WTC11 (cell line): ENCODE measurements at places on chromosomes 1 and 21.

DNA sequence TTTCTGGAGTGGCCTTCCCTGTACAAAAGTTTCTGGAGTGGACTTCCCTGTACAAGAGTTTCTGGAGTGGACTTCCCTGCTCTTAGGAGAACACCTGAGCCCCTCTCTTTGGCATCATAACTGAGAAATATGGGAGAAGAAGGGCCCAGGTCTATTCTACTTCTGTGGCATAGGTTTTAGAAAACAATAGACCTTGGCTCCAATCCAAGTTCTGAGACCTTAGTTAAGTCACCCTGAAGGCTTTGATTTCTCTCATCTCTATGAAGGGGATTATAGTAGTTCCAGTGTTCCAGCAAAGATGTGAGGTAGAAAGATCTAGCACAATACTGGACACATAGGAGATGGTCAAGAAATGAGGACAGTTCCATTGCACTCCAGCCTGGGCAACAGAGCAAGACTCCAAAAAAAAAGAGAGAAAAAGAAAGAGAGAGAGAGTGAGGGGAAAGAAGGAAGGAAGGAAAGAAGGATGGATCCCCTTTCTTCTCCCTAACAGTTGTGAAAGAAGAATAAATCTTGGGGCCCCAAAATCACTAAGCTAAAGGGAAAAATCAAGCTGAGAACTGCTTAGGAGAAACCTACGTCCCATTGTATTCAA, 13.3 kb upstream of the EIF4G3 start:
- H3K27me3 ChIP-seq, result peaks cover 96% of the 10 kb centered on the region
- DNase-seq, result no peak
- H3K36me3 ChIP-seq, result no peaks in the 10 kb centered on the region

- H3K27me3 ChIP-seq, result no peaks in the 10 kb centered on the region
- no peak for DNase-seq
- no peak overlapping the region for H3K4me3 ChIP-seq
- no peaks in the 10 kb centered on the region for H3K36me3 ChIP-seq
- H3K27ac ChIP-seq, result peak overlapping the region; percentile 83
Measured at GRCh38 chr1:6275826-6276782, 15.2 kb upstream of the GPR153 start.

GRCh38 chr21:16863908-16864307, 648.9 kb upstream of the CXADR start:
- no peak overlapping the region for H3K4me3 ChIP-seq
- peaks cover 8% of the 10 kb centered on the region for H3K4me1 ChIP-seq
- H3K27me3 ChIP-seq, result no peaks in the 10 kb centered on the region
- no peaks in the 10 kb centered on the region for H3K36me3 ChIP-seq

GRCh38 chr1:244011271-244011670, 39.8 kb upstream of the ZBTB18 start:
- no peaks in the 10 kb centered on the region for H3K27me3 ChIP-seq
- peaks cover 22% of the 10 kb centered on the region for H3K4me1 ChIP-seq
- H3K36me3 ChIP-seq, result no peaks in the 10 kb centered on the region
- DNase-seq, result no peak
- no peak overlapping the region for H3K27ac ChIP-seq

DNA sequence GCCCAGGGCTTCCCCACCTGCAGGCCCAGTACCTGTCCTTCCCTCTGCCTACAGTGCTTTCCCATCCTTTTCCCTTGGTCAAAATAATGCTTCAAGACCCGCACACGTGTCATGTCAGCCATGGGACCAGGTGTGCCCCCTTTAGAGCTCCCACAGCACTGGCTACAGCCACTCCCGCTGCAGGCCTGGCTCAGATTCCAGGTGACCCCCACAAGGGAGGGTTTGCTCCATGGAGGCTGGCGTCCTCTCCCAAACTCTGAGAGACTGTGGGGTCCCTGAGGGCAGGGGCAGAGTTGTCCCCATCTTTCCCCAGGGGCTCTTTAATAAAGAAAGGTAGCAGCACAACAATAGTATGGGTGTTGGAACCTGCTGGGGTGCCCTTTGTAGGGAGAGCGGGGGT, 66.4 kb upstream of the RUNX3 start:
- H3K4me3 ChIP-seq, result no peak overlapping the region
- H3K27ac ChIP-seq, result no peak overlapping the region
- no peaks in the 10 kb centered on the region for H3K36me3 ChIP-seq
- no peaks in the 10 kb centered on the region; the same call in 1 of the 2 replicates for H3K27me3 ChIP-seq
- no peak for DNase-seq

- no peak overlapping the region for H3K4me3 ChIP-seq
- peak overlapping the region; percentile 86 for H3K27ac ChIP-seq
- DNase-seq, result no peak
- peaks cover 16% of the 10 kb centered on the region for H3K4me1 ChIP-seq
- peaks cover 19% of the 10 kb centered on the region for H3K36me3 ChIP-seq
- H3K27me3 ChIP-seq, result no peaks in the 10 kb centered on the region
Measured at GRCh38 chr21:33412832-33413519, 9.8 kb downstream of the IFNGR2 start.

- no peak overlapping the region for H3K4me3 ChIP-seq
- DNase-seq, result no peak
- H3K4me1 ChIP-seq, result peaks cover 11% of the 10 kb centered on the region
- H3K27ac ChIP-seq, result no peak overlapping the region
- no peaks in the 10 kb centered on the region for H3K36me3 ChIP-seq
- H3K27me3 ChIP-seq, result peaks cover 29% of the 10 kb centered on the region
Measured at GRCh38 chr1:207497941-207498340, 2.0 kb downstream of the CR1 start.

- H3K27ac ChIP-seq, result no peak overlapping the region
- H3K4me1 ChIP-seq, result peaks cover 3% of the 10 kb centered on the region; the same call in 1 of the 2 replicates
- H3K27me3 ChIP-seq, result no peaks in the 10 kb centered on the region
- DNase-seq, result no peak
Measured at GRCh38 chr1:73765551-73766233, 432.3 kb downstream of the LRRIQ3 start.

DNA sequence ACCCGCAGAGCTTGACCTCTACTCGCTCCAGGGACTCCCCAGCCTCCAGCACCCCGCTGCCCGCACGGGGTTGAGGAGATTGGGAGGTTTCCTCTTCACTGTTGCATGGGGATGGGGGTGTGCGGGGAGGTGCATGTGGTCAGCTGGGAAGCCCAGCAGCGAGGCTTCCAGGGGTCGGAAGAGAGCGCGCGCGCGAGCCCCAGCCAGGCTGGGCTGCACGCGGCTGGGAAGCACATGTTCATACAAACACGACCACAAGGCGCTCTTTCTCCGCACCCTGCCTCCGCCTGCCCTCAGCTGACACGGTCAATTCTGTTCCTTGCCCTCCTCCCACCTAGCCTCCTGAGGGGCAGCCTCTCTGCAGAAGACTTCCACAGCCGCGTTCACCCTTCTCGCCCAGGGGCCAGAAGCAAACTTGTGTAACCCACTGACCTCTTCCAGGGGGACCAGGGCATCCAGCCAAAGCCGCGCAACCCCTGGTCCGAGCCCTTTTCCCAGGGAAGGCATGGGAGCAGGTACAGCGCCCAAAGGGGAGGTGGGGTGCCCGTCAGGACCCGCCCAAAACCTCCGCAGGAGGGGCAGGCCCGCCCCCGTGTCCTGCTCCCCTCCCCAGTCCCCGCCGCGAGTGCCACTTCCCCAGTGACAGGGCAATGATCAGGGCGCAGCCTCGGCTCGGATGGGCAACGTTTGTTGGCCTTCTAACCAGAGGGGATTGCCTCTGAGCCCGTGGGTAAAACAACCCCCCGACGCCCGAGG, 1.3 kb downstream of the COL24A1 start:
- no peak overlapping the region for H3K27ac ChIP-seq
- peak; percentile 38 for DNase-seq
- H3K27me3 ChIP-seq, result peaks cover 59% of the 10 kb centered on the region
- H3K4me1 ChIP-seq, result peaks cover 19% of the 10 kb centered on the region
- no peaks in the 10 kb centered on the region for H3K36me3 ChIP-seq
- peak overlapping the region; percentile 74 for H3K4me3 ChIP-seq

- no peak for DNase-seq
- peaks cover 35% of the 10 kb centered on the region for H3K4me1 ChIP-seq
- no peak overlapping the region for H3K4me3 ChIP-seq
Measured at GRCh38 chr1:177800400-177801088, 169.3 kb downstream of the SEC16B start.

- H3K27ac ChIP-seq, result no peak overlapping the region
- H3K36me3 ChIP-seq, result no peaks in the 10 kb centered on the region
- no peak overlapping the region for H3K4me3 ChIP-seq
- no peaks in the 10 kb centered on the region for H3K4me1 ChIP-seq
Measured at GRCh38 chr21:39938086-39938625, 70.9 kb downstream of the PCP4 start.

DNA sequence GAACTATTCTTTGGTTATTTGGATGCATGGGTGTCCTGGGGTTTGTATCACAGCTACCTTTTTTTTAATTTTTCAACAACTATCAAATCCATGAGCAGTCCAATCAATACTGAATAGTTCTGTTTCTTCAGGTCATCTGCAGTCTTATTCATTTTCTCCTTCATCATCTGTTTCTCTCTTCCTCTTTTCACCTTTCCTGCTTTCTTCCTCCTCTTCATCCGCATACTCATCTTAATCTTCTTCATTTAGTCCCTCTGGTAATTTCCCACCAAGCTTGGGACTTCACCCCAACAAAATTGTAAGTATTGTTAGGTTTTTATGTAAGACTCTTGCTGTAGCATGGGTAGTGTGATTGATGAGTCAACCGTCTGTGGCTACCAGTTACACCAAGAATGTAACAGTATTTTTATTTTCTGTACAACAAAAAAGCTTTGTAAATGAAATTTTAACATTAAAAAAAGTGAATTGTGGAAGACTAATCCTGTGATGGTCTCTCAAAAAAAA, 184.1 kb upstream of the RNPC3 start:
- no peaks in the 10 kb centered on the region for H3K27me3 ChIP-seq
- no peak for DNase-seq
- no peaks in the 10 kb centered on the region for H3K36me3 ChIP-seq
- H3K4me3 ChIP-seq, result no peak overlapping the region
- no peak overlapping the region for H3K27ac ChIP-seq

DNA sequence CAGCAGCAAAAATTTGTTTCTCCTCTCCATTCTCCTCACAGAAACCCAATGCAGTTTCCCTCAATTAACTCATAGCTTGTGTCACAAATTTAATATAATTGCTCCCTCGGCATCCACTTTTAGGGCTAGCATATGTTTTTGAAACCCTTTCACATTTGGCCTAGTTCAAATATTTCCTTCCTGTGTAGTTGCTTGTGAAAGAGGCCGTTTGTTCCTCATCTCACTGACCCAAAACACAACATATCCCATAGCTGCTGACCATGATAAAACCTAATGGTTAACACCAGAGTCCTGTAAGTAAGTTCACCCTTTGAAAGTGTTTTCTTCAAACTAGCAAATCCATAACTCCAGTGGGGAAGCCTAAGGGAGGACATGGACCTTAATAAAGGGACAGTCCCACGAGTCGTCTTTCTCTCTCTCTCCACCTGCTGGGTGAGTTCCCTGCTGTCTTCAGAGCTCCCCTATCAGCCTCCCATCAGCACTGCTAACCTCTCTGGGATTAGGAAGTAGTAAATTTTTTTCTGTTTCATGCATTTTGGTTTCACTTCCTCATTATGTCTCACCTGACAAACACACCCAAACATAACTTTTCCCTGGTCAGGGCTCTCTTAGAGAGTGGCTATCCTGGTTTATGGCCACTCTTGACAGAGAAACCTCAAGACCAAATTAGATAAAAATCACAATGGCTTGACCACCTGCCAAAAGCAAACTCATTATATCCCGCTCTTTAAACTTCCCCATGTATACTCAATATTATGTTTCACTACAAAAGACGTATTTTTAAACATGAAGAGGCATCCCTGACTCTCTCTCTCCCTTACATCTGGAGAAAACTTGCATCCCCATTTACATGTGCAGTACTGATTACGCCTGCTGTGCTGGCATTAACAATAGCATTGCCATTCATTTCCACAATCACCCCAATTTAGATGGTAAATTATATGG, 177.7 kb upstream of the HP1BP3 start:
- H3K4me1 ChIP-seq, result peaks cover 20% of the 10 kb centered on the region
- H3K4me3 ChIP-seq, result no peak overlapping the region
- H3K27ac ChIP-seq, result no peak overlapping the region; the same call in 1 of the 2 replicates
- DNase-seq, result no peak
- peaks cover 4% of the 10 kb centered on the region; the same call in 1 of the 2 replicates for H3K36me3 ChIP-seq
- no peaks in the 10 kb centered on the region for H3K27me3 ChIP-seq

DNA sequence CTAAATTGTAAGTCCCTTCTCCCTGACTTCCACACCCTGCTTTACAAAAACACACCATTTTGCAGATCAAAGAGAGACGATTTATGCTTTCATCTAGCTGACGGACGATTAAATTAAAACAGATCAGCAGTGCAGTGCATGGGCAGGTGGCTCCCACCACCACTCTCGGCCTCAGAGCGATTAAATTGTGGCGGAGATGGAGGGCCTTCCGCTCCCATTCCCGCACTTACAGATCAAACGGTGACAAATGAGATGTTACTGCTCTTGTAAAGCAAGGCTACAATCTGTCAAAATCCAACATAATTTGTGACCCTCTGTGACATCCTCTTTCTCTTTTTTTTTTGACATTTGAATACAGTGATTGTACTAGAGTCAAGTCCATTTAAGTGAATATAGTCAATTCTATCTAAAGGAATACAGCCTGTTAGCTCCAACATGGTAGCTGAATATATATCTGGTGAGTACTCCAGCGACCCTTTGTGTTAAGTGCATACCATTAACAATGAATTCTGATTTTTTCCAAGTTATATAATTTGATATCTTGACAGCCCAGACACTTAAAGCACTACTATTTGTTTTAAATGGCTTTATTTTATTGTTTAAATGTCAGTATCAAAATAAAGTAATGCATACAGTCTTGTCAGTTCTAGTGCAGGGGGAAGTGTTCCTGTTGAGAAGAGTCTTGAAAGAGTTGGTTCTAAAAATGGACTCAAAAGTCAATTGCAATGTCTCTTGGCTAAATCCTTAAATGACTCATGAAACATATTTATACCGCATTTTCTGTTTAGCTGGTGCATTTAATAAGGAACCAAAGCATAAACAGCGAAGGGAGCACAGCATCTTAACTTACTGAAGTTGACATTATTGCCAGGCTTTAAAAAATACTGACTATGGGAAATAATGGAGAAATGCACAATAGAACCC, 109.0 kb downstream of the ESRRG start:
- no peak for DNase-seq
- no peak overlapping the region for H3K27ac ChIP-seq
- no peak overlapping the region for H3K4me3 ChIP-seq
- no peaks in the 10 kb centered on the region for H3K27me3 ChIP-seq
- no peaks in the 10 kb centered on the region for H3K36me3 ChIP-seq
- H3K4me1 ChIP-seq, result peaks cover 16% of the 10 kb centered on the region

GRCh38 chr21:46127239-46128105, 27.9 kb downstream of the FTCD start:
- H3K27ac ChIP-seq, result no peak overlapping the region; the same call in 1 of the 2 replicates
- H3K4me3 ChIP-seq, result no peak overlapping the region
- no peaks in the 10 kb centered on the region for H3K4me1 ChIP-seq
- peak; percentile 9 for DNase-seq
- H3K36me3 ChIP-seq, result peaks cover 9% of the 10 kb centered on the region; the same call in 1 of the 2 replicates
